Gastroesophageal sphincter (tissue), 4 donors: ENCODE measurements at places on chromosomes 13 and 19.

- no peak overlapping the region for H3K4me3 ChIP-seq
- no peak overlapping the region for H3K27ac ChIP-seq
- no peaks in the 10 kb centered on the region for H3K36me3 ChIP-seq
- H3K27me3 ChIP-seq = no peaks in the 10 kb centered on the region
- peak; percentile 41 for ATAC-seq
Measured at GRCh38 chr19:737591-738093, 13.3 kb upstream of the MISP start.

DNA sequence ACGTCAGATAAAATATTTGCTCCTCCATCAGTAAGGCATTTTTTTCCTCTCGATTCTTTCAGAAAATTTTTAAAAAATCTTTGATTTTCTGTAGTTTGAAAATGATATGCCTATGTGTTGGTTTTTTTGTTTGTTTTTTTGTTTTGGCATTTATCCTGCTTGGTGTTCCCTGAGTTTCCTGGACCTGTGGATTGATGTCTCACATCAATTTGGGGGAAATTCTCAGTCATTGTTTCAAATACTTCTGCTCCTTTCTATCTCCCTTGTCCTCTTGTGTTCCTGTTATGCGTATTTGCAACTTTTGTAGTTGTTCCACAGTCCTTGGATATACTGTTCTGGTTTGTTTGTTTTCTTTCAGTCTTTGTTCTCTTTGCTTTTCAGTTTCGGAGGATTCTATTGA, 18.8 kb upstream of the FLT1 start:
- H3K27me3 ChIP-seq = peaks cover 11% of the 10 kb centered on the region
- no peak overlapping the region for H3K27ac ChIP-seq
- no peak overlapping the region for H3K4me3 ChIP-seq
- H3K4me1 ChIP-seq = no peaks in the 10 kb centered on the region
- ATAC-seq = no peak

- no peak for ATAC-seq
- peaks cover 5% of the 10 kb centered on the region for H3K4me1 ChIP-seq
Measured at GRCh38 chr13:66358564-66358963, 871.6 kb downstream of the PCDH9 start.

GRCh38 chr13:98598043-98598442, 21.1 kb upstream of the STK24 start:
- no peaks in the 10 kb centered on the region for H3K27me3 ChIP-seq
- no peaks in the 10 kb centered on the region for H3K4me1 ChIP-seq
- H3K4me3 ChIP-seq = no peak overlapping the region
- H3K27ac ChIP-seq = no peak overlapping the region

- ATAC-seq = no peak
- no peaks in the 10 kb centered on the region for H3K36me3 ChIP-seq
- no peak overlapping the region for H3K27ac ChIP-seq
- H3K4me3 ChIP-seq = no peak overlapping the region
Measured at GRCh38 chr13:73508841-73509240, 450.0 kb downstream of the KLF5 start.

- no peak overlapping the region for H3K27ac ChIP-seq
- H3K4me3 ChIP-seq = no peak overlapping the region
- ATAC-seq = no peak
- no peaks in the 10 kb centered on the region for H3K36me3 ChIP-seq
- no peaks in the 10 kb centered on the region for H3K4me1 ChIP-seq
Measured at GRCh38 chr19:31946491-31946890, 398.9 kb upstream of the ZNF507 start.

DNA sequence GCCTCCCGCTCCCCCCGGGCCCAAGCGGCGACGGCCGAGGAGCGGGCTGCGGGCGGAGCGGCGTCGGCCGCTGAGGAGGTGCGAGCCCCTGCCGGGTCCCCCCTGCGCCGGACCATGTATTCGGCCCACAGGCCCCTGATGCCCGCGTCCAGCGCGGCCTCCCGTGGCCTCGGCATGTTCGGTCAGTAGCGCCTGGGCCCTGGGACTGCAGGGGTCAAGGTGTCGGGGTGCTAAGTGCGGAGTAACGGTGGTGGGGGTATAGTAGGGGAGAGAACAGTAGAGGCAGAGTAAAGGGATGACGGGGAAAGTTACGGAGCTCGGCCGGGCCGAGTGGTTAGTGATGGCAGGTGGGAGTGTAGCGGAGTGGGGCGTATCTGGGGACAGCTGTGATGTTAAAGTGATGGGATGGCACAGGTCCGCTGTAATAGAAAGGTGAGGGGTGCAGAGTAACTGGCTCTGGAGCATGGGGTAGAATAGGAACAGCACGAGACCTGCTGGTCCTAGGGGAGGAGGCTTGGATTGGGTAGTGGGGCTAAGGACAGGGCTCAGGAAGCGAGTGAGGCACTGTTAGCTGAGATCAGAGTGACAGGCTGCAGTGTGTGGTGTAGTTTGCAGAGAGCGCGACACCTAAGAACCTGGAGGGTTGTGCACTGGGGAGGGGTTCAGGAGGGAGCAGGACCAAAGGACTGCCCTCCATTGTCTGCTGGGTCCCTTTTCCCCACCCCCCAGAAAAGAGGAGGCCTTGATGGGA, 15.7 kb downstream of the CIC start:
- peak overlapping the region; percentile 33 for H3K4me3 ChIP-seq
- peak overlapping the region; percentile 98 for H3K27ac ChIP-seq
- H3K36me3 ChIP-seq = no peaks in the 10 kb centered on the region
- H3K4me1 ChIP-seq = peaks cover 43% of the 10 kb centered on the region
- H3K27me3 ChIP-seq = no peaks in the 10 kb centered on the region
- no peak for ATAC-seq

DNA sequence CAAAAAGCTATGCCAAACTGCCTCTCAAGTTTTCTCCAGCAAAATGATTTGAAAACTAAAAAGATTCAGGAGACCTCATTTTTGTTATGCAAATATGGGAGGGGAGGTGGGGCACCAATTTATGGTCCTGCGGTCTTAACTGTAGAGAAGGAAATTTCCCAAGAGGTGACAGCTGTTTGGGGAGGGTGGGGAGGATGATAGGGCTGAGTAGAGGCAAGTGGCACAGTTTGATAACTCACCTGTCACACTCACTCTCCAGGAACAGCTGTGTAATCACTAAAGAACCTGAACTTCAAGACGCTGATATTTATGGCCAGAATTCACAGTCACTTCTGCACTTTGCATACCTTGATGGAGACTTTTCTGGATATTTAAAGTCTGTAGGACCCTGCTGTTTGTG, 232.9 kb upstream of the STARD13 start:
- H3K4me3 ChIP-seq = no peak overlapping the region
- no peak overlapping the region for H3K27ac ChIP-seq
- H3K4me1 ChIP-seq = no peaks in the 10 kb centered on the region
- no peaks in the 10 kb centered on the region for H3K36me3 ChIP-seq

DNA sequence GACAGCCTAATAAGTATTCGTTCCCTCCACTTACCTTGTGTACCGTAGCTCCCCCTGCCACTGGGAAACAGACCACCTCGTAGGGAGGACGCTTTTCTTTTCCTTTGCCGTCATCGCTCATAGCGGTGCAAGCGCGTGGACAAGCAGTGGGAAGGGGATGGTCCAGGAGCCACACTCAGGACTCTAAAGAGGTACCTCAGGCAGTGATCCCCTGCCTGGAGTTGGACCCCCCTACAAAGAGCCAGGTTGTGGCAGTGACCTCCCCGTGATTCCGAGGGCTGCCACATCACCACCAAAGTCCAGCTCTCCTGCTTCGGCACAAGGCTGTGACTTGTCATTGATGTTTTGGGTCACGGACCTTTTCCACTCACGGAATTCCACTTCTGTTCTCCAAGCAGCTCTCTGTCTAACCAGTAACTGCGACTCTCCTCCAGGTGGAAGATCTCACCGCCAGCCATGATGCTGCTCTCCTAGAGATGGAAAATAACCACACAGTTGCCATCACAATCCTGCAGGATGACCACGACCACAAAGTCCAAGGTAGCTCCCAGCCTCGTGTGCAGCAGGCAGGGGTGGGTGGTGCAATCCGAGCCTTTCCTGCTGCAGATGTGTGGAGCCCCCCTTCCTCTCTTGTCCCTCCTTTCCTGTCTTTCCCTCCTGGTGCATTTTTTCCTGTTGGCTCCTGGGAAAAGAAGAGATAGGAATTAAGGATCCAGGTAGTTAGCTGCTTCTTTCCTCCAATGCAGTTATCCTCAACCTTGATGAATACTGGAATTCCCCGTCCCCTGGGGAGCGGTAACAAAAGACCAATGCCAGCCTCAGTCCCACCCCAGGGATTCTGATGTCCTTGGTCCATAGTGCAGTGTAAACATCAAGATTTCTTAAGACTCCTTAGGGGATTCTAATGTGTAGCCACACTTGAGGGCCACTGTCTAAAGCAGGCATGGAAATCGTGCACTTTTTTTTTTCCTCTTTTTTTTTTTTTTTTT, 107.7 kb downstream of the SLC7A1 start:
- no peak for ATAC-seq
- H3K4me3 ChIP-seq = no peak overlapping the region
- H3K4me1 ChIP-seq = no peaks in the 10 kb centered on the region
- H3K27me3 ChIP-seq = no peaks in the 10 kb centered on the region
- H3K36me3 ChIP-seq = peaks cover 5% of the 10 kb centered on the region

GRCh38 chr13:95226050-95226449, 75.2 kb downstream of the ABCC4 start:
- H3K4me1 ChIP-seq = no peaks in the 10 kb centered on the region
- ATAC-seq = no peak
- no peak overlapping the region for H3K27ac ChIP-seq
- H3K4me3 ChIP-seq = no peak overlapping the region
- no peaks in the 10 kb centered on the region for H3K27me3 ChIP-seq
- no peaks in the 10 kb centered on the region for H3K36me3 ChIP-seq

GRCh38 chr13:100363285-100363711, 225.3 kb downstream of the GGACT start:
- ATAC-seq = no peak
- H3K4me1 ChIP-seq = no peaks in the 10 kb centered on the region
- H3K27me3 ChIP-seq = no peaks in the 10 kb centered on the region
- no peak overlapping the region for H3K27ac ChIP-seq
- H3K4me3 ChIP-seq = no peak overlapping the region

DNA sequence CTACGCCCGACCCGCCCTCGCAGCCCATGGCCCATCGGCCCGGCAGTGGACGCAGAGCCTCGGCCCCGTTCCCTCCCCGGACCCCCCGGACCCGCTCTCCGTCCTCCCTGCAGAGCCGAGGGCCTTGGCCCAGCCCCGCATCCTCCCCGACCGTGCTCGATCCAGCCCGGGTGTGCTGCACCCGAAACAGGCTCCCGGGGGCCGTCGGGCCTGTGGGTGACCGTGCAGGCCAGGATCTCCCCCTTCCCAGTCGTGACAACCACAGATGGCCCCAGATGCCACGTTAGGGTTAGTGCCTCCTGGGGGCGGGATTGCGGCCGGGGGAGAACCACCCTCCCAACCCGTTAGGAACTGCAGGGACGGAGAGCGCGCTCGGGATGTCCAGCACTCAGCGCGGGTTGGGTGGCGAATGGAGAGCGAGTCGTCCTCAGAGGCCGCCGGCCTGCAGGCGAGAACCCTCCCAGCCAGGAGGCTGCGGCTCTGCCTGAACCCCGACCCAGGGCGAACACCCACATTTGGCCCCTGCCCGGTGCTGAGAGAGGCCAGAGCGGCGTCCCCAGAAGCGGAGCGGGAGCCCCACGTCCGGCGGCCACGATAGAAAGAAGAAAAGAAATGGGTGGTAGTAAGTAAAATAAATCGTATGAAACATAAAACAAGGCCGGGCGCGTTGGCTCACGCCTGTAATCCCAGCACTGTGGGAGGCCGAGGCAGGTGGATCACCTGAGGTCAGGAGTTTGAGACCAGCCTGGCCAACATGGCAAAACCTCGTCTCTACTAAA, 6.7 kb upstream of the MADCAM1 start:
- H3K36me3 ChIP-seq = no peaks in the 10 kb centered on the region
- H3K4me3 ChIP-seq = peak overlapping the region; percentile 93
- ATAC-seq = peak; percentile 21
- H3K27ac ChIP-seq = peak overlapping the region; percentile 94
- peaks cover 32% of the 10 kb centered on the region for H3K27me3 ChIP-seq
- peaks cover 4% of the 10 kb centered on the region for H3K4me1 ChIP-seq

GRCh38 chr19:45245826-45246225, 619 bp upstream of the EXOC3L2 start:
- no peaks in the 10 kb centered on the region for H3K4me1 ChIP-seq
- H3K4me3 ChIP-seq = no peak overlapping the region
- ATAC-seq = no peak
- peaks cover 9% of the 10 kb centered on the region for H3K27me3 ChIP-seq
- peak overlapping the region; percentile 26 for H3K27ac ChIP-seq

GRCh38 chr13:24683351-24683750, 3.1 kb downstream of the ATP12A start:
- no peaks in the 10 kb centered on the region for H3K36me3 ChIP-seq
- peaks cover 50% of the 10 kb centered on the region for H3K27me3 ChIP-seq
- no peak overlapping the region for H3K4me3 ChIP-seq
- no peak overlapping the region for H3K27ac ChIP-seq
- ATAC-seq = no peak
- no peaks in the 10 kb centered on the region for H3K4me1 ChIP-seq

DNA sequence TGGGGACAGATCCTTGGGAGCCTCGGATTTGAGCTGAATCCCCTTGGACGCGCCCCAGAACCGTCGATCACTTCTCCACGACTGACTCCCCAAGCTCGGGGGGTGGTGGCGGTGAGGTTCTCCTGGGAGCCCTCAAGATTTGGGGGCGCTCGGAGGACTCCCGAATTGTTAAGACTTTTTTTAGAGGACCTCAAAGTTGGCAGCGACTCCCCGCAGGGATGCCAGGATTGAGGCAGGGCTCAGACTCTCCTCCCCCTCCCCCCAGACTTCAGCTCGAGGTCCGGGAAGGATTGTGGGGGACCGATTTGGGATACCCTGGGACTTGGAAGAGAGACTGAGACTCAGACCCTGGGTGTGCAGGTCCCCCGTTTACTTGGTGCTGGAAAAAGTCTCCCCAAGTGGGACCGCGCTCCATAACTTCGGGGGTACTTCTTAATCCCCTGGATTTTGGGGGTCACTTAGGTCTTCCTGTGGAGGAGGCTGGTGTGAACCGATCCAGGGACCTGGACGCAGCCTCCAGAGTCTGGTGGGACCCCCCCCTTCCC, 665 bp downstream of the VASP start:
- ATAC-seq = no peak
- H3K4me1 ChIP-seq = no peaks in the 10 kb centered on the region
- H3K27me3 ChIP-seq = no peaks in the 10 kb centered on the region
- peak overlapping the region; percentile 97 for H3K4me3 ChIP-seq

DNA sequence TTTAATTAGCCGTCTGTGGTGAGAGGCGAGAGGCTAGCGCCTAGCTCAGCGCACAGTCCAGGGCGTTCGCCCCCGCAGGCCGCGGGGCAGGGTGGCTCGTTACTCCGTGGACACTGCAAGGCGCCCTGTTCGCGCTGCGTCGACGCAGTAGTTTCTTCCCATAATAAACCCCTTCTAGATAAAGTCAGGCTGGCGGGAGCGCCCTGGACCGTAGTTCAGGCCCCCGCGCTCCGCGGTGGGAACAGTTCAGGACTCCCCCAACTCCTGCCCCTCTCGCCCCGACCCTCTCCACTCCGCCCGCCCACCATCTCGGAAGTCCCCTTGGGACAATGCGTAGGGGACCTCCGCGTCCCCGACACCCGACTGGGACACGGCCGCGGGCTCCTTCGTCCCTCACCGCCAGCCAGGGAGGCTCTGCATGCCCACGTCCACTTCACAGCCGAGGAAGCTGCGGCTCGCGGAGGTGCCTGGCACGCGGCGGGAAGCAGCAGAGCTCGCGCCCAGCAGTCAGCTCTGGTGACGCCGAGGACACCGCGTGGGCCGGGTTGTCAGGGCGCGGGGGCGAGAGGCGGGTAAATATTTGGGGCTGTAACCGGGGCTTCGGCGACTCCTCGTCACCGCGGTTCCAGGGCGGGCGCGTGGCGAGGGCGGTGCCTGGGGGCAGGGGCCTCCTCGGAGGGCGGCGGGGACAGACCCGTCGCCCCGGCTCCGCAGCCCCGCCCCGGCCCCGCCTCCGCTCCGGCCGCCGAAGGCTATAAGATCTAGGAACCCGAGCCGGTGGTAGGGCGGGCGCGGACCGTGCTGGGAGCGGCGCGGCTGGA, at the start of gene RGCC:
Gene RGCC, plus strand, starts transcription at position 783 of the 821 bp plus-strand sequence. CDS start 158 bp downstream, outside the sequence.
- no peaks in the 10 kb centered on the region for H3K36me3 ChIP-seq
- peaks cover 40% of the 10 kb centered on the region for H3K27me3 ChIP-seq
- H3K4me3 ChIP-seq = peak within 1 kb of the TSS; percentile 48
- H3K27ac ChIP-seq = no peak within 1 kb of the TSS
